ENCODE measurements at places on chromosomes 7 and 10.

- DNase-seq, result no peak
These were observed 23.5 kb upstream of the BPGM start for GRCh38 chr7:134623193-134623592.

DNA sequence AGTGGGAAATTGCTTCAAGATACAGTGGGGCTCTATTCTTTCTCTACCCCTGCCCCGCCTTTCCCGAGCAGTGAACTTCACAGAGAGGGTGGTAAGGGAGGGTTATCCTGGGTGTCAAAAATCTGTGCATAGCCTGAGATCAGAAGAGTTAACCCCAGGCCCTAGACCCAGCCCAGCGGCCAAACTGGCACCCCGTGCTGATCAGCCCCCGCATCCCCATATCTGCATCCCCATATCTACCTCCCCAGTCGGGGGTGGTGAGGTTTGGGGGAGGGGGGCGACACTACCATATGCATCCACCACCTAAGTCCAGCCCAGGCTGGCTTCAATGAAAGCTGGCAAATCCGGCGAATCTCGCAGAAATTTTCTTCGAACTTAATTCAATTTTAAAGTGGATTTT is 7.0 kb upstream of the DLX6 start:
- DNase-seq, result no peak

DNA sequence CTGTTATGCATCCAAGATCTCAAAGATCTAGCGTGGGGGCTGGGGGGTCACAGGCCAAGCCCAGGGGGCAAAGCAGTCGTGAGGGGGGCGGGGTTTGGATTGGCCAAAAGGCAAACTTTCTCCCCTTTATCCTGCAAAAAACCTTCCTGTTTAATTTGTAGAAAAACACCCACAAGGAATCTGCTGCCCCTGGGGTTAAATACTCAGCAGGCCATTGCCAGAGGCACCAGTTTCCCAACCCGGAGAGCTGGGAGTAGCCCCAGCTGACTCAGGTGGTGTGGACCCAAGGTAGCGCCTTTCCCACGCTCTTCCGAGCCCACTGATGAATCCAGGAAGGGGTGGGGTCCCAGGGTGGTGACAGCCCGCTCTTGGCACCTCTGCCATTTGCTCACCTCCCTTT is 21.4 kb downstream of the KCP start:
- DNase-seq, result no peak

DNA sequence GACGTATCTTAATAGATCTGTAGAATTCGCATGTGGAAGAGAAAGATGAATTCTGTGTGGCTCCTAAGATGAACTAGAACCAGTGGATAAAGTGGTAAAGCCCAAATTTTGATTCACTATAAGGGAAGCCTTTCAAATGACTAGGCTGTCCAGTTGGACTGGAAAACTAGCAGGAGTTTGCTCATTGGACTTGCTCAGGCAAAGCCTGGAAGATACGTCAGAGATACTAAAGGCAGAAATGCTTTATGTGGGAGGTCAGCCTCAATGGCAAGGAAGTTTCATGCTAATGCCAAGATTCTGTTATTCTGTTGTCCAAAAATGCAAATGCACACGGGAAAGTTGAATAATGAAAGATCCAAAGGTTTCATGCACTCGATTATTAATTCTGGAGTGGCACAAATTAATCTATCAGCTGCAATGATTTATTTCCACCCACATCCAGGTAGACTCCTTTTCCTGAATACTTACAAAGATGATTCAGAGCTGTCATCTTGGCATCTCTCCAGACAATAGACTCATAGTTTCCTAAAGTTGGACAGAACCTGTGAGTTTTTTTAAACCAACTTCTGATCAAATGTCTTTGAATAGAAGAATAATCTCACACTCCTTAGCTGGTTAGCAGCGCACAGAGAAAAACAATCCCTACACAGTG is 20.5 kb upstream of the PPP1R3C start:
- DNase-seq, result no peak

DNA sequence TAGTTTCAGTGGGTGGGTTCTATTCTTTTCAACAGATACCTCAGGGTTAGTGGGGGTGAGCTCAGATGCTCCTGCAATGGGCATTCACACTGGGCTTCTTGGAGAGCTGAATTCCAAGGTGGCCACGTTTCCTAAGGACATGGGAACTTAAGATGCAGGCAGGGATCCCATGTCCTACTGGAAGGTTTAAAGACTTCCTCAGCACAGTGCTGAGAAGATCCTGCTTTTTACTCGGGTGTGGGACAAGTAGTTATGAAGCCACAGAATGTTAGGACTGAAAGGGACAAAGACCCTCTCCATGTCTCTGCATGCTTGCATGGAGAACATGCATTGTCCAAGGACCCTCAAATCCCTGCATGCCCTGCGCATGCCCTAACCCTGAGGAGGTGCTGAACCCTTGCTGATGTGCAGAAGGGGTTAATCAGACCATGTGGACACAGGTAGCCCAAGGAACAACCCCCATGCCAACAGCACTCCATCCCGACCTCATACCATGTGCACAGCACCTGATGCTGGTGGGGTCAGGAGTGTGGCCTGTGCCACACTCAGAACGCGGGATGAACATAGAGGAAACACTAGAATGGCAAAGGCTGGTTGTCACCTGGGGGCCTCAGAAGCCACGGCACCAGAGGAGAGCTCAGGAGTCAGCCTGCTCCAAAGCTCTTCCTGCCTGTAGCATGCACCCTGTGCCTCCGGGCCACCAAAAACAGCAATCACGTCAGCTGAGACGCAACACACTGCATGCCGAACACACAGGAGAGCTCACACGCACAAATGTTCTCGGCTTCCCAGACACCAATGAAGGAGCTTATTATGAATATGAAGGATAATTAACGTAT is 15.2 kb downstream of the IL2RA start:
- no peak for DNase-seq

Data from AG04449 (cell line).